ENCODE measurements at places on chromosomes 3 and 15.

DNA sequence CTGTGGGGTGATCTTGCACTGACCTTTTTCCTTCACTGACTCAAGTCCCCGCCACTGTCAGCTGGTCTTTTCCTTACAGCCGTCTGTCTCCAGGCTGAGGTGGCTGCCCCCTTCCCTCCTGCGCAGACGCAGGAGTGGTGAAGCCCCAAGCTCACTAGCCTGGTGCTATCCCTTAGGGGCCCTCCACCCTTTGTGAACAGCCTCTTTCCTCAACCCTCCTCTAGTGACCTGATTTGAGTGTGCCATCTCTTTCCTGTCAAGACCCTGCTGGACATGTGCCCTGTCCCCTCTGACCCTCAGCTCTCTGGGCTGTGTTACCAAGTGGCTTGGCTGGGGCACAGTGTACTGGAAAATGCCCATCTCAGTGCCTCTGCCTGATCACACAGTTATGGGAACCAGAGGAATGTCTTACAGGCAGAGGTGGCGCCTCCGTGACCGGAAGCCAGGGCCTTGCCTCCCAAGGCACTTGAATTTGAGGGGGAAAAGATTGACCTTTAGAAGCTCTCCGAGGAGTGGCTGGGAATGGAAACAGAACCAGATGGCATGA, 8.7 kb downstream of the KBTBD13 start:
- no peak for DNase-seq

DNA sequence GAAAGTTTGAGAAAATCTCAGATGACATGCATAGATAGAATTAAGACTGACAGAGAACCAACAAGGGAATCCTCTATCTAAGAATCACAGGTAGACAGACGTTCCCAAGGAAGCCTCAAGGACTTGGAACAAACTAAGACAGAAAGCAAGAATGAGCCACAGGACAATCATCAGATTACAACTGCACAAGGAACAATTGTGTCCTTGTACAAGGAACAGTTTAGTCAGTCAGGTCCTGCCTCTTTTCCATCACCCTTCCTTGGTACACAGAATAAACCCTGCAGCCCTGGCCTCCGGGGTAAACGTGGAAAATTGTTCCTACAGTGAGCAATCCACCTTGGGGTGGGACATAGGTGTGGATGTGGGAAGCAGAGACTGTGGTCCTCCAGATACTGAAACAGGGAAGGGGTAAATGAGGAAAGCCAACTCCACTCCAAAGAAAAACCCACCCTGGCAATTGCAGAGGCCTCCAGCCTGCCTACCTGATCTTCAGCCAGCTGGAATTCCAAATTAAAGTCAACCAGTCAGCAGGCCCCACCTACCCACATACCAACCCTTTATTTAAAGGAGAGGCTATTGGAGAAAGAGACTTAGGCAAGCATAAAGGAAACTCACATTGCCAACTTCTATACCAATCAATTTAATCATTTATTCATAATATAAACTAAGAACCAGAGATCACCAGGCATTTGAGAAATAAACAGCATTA, 73.4 kb downstream of the ULK4 start:
- DNase-seq = no peak

DNA sequence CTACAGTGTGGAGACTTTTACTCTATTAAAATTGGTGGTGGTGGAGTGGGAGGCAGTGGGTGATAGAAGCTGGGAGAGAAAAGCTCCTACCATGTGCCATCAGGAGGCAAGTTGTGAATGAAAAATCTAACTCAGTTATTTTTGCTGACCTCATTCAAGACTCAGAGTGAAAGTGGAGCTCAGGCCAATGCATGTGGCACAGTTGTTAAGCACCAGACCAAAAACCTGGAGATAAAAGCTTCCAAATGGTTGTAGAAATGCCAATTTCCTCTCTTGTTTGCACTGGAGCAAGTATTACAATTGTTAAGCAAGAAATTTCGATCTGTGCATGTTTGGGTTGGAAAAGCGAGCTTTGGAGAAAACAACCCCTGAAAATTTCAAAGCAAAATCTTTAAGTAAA, 81.5 kb upstream of the PRICKLE2 start:
- DNase-seq = no peak

DNA sequence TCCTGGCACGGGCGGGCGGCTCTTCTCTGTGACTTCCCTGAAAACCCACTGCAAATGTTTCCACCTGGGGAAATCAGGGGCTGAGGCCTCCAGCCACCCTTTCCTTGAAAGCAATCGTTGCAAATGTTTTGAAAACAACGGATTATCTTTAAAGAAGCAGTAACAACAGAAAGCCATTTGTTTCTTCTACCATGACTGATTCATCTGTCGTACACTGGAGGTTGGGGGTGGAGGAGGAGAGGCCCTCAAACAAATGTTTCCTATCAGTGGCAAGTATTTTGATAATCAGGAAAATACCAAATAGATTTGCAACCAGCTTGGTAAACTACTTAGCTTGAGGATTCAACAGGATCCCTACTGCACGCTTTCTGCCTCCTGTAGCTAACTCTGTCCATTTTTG, 114.9 kb downstream of the PDZRN3 start:
- DNase-seq = no peak

GRCh38 chr15:70633991-70634390, 129.4 kb downstream of the UACA start:
- no peak for DNase-seq

DNA sequence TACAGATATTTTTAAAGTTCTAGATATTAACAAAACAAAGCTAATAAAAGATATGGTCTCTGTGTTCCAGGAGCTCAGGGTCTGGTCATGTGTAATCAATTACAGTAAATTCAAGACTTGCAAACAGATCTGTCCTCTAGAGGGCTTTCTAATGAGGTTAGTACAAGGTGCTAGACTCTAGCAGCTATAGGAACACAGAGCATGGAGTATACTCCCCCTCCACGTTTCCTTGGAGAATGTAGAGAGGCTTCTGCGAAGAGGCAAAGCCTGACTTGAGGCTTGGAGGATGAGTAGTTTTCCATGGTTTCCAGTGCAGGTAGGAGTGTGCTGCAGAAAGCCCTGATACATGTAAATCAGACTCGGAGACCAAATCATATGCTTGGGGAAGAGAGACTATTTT, 32.7 kb upstream of the DLG1 start:
- DNase-seq = no peak

GRCh38 chr3:8762607-8763377, 6.6 kb downstream of the OXTR start:
- no peak for DNase-seq

GRCh38 chr3:138157743-138158142, 17.0 kb downstream of the DBR1 start:
- no peak for DNase-seq

DNA sequence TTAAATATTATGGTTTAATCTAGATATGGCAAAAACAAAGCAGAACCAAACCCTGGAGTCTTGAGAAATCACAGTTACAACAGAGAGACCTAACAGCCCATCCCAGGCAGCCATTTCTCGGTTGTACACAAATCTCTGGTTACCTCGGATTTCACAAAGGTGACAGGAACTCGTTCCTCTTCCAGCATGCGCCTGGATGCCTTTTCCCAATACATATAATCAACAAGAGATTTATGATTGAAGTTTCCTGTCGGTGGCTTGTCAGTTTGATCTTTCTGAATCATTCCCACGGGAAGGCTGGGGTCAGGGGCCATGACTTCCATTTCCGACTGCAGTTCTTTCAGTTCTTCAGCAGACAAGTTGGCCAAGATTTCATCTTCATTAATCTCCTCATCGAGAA, 445 bp downstream of the LMOD3 start:
- DNase-seq = no peak

DNA sequence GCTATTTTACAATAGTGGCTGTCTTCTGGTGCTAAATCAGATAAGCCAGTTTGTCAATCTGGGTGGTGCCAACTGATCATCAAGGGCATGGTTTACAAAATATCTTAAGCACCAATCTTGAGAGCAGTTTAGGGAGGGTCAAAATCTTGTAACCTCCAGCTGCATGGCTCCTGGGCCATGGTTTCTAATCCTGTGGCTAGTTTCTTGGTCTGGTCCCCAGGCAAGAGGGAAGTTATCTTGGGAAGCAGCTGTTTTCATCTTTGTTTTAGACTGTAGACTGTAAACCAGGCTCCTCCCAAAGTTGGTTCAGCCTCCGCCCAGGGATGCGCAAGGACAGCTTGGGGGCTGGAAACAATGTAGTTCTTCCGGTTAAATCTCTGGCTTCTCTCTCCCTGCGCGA, 166.8 kb downstream of the IL1RAP start:
- DNase-seq = no peak

GRCh38 chr15:57591237-57591821, 375 bp upstream of the MYZAP start:
- DNase-seq = no peak

GRCh38 chr15:45457641-45458539, 64.7 kb downstream of the SLC30A4 start:
- peak; percentile 52 for DNase-seq
